ENCODE measurements at places on chromosomes 3 and 15.
A peak's percentile ranks its signal among the peaks of the same experiment; 100 is the strongest.

DNA sequence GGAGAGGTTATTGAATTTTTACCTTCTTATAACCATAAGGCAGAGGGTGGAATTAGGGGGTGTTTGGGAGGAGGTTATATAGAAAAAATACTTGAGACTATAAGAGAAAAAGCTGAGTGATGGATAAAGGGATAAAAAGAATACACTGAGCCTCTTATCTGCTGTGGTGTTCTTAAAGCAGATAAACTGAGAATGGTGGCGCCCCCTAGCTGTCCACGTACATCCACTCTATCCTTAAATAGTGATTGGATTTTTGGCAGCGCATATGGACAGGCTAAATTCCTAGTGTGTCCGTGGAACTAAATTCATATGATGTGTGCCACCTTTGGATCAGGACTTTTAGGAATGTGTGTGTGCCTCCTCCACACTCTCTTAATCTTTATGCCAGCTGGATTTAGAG lies 121.1 kb downstream of the OXSM start:
- DNase-seq = peak; percentile 69

GRCh38 chr3:193207290-193208273 lies 33.4 kb upstream of the PLAAT1 start:
- no peak for DNase-seq

GRCh38 chr15:70559265-70560239 lies 203.8 kb downstream of the UACA start:
- no peak for DNase-seq

GRCh38 chr15:23736033-23736673 lies 49.0 kb upstream of the NDN start:
- no peak for DNase-seq

- DNase-seq = no peak
Measured at GRCh38 chr3:42421818-42422796, 11.7 kb upstream of the LYZL4 start.

- no peak for DNase-seq
Measured at GRCh38 chr15:68063606-68064005, 9.5 kb downstream of the PIAS1 start.

GRCh38 chr15:54884312-54884711 lies 312.4 kb downstream of the RSL24D1 start:
- DNase-seq = no peak

GRCh38 chr3:141266186-141266585 lies 34.6 kb downstream of the PXYLP1 start:
- no peak for DNase-seq

GRCh38 chr3:190012314-190012782 lies 108.3 kb downstream of the P3H2 start:
- no peak for DNase-seq

DNA sequence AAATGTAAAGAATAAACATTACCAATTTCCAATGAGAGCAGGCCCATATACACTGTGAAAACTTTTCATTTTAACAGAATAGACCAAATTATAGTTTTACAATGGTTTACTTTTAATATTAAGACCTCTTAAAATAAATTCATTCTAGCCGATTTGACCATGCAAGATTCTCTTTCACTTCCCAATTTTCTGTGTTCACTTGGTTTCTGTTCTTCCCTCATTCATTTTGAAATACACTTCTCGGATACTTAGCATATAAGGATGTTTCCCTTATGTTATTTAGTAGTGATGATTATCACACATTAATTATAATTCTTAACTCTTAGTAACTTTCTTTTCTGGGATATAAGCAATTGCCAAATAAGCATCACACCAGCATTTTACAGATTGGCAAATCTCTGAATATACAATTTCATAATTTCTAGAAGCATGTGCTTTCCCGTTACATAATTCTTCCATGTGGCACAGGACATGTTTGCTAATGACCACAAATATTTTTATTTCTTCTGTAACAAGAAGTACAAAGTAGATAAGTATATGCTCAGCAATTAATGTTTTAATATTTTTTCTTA lies 13.9 kb downstream of the OR5H15 start:
- DNase-seq = no peak

- DNase-seq = no peak
Measured at GRCh38 chr15:55977231-55977630, 16.2 kb downstream of the NEDD4 start.

DNA sequence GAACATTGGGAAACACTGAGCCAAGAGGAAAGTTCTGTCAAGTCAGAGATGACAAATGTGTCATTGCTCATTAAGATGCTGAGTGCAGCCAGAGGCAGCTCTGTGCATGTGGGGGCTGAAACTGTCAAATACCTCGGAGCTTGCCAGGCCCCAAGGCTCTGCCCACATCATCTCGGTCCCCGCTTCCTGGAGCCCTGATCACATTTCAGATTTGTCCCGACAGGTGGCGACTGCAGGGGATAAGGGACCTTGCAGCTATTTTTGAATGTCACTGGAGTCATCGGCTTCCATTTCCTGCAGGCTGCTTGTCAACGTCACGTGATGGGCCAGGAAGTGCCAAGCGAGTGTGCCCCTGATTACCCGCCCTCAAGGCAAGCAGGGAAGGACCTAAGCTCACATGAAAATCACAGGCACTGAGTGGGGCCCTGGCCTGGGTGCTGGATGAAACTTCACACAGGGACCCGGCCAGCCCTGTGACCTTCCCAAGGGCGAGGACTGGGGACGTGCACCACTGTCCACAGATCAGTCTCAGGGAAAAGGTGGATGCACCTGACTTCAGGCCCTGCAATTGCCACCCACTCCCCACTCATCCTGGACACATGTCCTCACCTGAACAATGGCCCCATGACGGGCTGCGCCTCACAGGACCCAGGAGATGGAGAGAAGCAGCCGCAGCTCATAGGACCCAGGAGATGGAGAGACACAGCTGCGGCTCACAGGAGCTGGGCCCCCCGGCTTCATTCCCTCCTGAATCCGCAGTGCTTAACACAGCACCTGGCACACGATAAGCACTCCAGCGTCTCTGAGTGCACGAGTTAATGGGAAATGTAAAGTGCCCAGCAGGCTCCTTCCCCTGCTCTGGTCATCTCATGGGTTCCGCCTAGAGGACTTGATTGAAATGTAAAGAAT lies 73.4 kb downstream of the NUP210 start:
- DNase-seq = peak; percentile 58

GRCh38 chr15:74824976-74825375 lies 1.5 kb upstream of the CPLX3 start:
- no peak for DNase-seq

DNA sequence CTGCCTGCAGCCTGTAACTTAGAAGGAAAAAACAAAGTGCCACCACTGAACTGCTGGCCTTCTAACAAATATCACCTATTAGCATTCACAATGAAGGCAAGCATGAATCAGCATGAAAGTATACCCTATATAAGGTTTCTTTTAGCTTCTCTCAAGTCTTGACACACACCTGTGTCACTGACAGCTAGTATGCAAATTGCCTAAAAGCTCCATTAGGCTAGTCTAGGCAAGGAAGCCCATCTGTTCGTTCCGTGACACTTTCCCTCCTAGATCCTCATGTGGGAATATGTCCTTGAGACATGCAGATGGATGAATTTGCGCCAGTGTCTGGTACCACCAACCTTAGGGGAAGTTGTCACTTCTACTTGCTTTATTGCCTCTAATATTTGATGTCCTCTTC lies 129.3 kb downstream of the RBMS3 start:
- no peak for DNase-seq

- DNase-seq = no peak
Measured at GRCh38 chr15:67121644-67122605, 56.5 kb downstream of the SMAD3 start.

DNA sequence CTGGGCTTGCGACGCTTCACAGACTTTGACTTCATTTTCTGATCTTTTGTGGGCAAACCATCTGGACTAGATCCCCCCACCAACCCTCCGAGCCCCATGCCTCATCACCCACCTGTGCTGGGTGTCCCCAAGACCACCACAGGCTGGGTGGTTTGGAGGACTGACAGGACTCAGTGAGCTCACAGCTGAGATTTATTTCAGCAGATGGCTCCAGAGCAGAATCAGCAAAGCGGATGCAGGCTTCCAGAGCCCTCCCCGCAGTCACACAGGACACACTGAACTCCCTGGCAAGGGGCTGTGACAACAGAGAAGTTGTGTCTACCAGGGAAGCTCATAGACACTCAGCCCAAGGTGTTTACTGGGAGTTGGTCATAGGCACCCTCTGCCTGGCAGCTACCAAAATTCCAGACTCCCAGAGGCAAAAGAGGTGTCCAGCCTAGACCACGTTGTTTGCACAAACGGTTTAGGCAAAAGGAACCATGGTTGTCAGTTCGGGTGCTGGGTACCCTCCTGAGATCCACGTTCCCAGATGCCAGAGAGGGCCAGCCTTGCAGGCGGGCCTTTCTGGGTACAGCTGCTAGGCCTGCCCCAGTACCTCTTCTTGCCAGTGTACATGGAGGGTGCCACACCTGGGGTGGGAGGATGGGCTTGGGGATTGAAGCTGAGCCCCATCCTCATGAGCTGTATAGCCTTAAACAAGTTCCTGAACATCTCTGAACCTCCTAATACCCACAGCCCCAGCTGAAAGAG lies 170.3 kb downstream of the NSMCE3 start:
- no peak for DNase-seq

GRCh38 chr3:189286188-189286587 lies 114.4 kb downstream of the TPRG1 start:
- no peak for DNase-seq

- DNase-seq = no peak
Measured at GRCh38 chr3:72311425-72311824, 526.5 kb upstream of the PROK2 start.

DNA sequence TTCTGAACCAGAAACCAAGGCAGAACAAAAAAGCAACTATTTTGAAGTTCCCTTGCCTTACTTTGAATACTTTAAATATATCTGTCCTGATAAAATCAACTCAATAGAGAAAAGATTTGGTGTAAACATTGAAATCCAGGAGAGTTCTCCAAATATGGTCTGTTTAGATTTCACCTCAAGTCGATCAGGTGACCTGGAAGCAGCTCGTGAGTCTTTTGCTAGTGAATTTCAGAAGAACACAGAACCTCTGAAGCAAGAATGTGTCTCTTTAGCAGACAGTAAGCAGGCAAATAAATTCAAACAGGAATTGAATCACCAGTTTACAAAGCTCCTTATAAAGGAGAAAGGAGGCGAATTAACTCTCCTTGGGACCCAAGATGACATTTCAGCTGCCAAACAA lies 4.6 kb downstream of the DTX3L start:
- no peak for DNase-seq

GRCh38 chr3:4834403-4834866 lies 144.8 kb upstream of the BHLHE40 start:
- DNase-seq = no peak

GRCh38 chr15:23569151-23569925 lies 3.9 kb downstream of the MKRN3 start:
- DNase-seq = no peak

DNA sequence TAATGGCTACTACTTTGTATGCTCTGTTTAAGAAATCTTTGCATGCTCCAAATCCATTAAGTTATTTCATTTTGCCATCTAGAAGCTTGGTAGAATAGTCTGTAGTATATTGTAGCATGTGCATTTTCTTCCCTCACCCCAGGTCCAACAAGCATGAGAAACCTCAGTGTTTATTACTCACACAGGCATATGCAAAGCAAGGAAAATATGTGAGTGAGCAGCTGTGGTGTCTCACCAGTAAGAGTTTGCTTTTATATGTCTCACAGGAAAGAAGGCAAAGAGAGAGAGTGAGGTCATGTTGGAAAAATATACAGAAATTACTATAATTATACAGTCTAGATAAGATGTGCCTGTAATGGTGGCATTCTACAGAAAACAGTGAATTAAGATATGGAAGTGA lies 312.5 kb downstream of the C3orf38 start:
- DNase-seq = no peak

GRCh38 chr3:14378415-14378814 lies 24.0 kb upstream of the SLC6A6 start:
- no peak for DNase-seq

- DNase-seq = no peak
Measured at GRCh38 chr15:49189631-49190030, 19.6 kb downstream of the GALK2 start.

GRCh38 chr3:137348936-137349335 lies 391.2 kb downstream of the IL20RB start:
- no peak for DNase-seq
